ENCODE measurements at places on chromosomes 2 and 18.

GRCh38 chr2:239595726-239596125, 194.9 kb upstream of the HDAC4 start:
- DNase-seq, result no peak

GRCh38 chr2:174585146-174585545, 12.5 kb downstream of the WIPF1 start:
- DNase-seq, result no peak

GRCh38 chr18:49875783-49876182, 62.5 kb upstream of the ACAA2 start:
- DNase-seq, result no peak

DNA sequence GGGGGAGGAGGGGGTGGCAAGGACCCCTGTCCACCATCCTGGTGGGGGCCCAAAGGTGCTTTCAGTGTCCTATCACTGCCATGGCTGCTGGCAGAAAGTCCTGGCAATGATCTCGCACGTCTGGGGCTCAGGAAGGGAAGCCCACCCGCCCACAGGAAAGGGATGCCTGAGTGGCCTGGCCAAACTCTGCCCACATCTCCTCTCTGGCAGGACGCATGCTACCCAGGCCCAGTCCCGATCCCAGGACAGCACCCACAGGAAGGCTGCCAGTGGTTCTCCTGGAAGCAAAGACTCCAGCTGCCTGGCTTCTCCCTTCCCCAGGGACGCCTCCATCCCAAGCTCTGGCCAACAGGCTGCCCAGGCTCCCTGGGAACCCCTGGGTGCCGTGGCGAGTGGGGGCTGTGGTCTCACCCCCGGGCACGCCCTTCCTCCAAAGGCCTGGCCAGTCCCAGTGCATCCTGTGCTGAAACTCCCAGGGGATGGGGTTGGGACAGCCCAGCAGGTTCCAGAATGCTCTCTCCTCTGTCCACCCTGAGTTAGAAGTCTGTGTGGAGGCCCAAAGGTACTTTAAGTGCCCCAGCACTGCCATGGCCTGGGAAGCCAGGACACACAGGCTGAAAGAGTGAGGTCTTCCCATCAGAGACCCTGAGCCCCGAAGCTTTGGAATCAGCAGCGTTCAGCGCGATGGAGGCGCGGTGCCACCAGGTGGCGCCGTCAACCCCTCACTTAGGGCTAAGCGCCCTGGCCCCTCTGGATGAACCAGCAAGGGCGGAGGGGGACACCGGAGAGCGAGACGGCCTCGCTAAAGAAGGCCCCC, 29.8 kb upstream of the TAF1B start:
- peak; percentile 80 for DNase-seq

GRCh38 chr2:64548761-64549160, 24.6 kb downstream of the AFTPH start:
- no peak for DNase-seq

DNA sequence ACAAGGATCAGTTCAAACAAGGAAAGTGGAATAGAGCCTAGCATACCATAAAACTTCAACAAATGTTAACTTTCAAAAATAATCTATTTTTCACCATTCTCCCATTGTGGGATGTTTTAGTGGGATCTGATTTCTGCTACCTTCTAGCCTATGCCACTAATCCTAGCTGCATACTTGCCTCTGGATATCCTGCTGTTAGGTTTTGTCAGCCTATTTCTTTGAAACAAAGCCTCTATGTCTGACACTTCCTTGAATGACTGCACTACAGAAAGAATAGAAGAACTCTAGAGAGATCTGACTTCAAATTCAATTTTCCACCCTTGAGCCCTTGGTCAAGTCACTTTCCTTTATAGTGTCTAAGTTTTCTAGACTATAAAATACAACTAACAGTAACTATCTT, 291.5 kb downstream of the PTH2R start:
- DNase-seq, result no peak

DNA sequence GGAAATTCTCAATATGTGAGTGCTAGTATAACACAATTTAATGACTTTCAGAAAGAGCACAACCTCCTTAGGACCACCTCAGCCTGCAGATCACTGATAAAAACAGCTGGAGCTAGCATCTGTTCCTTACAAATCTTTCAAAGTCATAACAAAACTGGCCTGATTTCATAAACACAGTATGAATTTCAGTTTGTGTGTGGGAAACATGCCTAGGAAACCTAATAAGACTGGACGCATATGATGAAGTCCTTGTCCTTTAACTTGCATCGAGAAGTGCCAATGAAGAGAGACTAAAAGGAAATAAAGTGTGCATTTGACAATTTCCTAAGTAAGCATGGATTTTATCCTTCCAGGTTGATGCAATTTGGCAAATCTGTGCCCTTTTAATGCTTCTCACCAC, 74.1 kb upstream of the KLHL14 start:
- DNase-seq, result no peak

GRCh38 chr2:232955856-232956255, 57.2 kb downstream of the NGEF start:
- DNase-seq, result no peak

Measured in GM12891 (cell line).